B cell (primary cell): ENCODE measurements at places on chromosomes 1 and 21.

- no peak for DNase-seq
Measured at GRCh38 chr1:85847356-85847755, 139.1 kb upstream of the ZNHIT6 start.

DNA sequence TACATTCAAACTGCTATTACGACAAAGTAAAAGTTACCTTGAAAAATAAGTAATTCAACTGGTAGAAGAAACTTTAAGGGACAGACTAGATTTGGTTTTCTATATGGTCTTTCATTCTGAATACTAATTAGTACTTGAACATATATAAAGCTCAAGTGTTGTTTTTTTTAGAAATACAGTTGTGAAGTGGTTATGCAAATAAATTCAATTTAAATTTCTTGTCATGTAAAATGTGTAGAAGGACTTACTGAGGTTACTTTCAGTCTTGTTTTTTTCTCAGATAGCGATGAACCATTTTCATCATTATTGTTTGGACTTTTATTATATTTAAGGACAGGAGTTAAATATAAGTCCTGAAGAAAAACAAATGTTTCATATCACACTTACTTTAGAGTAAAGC, 24.4 kb downstream of the HS2ST1 start:
- DNase-seq: no peak

DNA sequence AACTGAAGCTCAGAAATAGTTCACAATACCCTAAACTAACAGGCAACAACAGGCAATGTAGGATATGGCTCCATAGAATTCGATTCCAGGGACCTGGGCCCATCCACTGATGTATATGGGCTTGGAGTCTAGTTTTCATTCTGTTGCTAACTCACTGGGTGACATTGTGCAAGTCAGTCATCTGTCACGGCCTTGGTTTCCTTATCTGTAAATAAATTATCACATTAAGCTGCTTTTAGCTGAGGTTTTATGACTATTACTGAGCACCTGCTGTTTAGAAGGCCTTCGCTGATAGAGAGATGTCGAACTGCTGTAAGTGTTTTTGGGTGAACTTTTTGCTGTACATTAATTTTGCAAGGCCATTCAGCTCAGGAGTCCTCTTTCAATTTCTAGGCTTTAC, 22.9 kb upstream of the ERO1B start:
- DNase-seq: no peak

GRCh38 chr1:229928767-229929166, 138.3 kb upstream of the GALNT2 start:
- no peak for DNase-seq

DNA sequence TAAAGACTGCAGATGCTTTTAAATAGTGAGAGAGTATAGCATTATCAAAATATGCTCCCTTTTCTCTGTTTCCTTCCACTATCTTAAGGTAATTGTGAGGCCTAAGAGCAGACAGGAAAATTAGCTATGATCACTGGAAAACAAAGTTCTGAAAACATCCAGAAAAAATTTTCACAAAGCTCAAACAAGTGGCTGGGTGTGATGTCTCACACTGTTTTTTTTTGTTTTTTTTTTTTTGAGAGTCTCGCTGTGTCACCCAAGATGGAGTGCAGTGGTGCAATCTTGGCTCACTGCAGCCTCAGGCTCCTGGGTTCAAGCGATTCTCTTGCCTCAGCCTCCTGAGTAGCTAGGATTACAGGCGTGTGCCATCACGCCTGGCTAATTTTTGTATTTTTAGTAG, 7.2 kb downstream of the WDTC1 start:
- DNase-seq: no peak

DNA sequence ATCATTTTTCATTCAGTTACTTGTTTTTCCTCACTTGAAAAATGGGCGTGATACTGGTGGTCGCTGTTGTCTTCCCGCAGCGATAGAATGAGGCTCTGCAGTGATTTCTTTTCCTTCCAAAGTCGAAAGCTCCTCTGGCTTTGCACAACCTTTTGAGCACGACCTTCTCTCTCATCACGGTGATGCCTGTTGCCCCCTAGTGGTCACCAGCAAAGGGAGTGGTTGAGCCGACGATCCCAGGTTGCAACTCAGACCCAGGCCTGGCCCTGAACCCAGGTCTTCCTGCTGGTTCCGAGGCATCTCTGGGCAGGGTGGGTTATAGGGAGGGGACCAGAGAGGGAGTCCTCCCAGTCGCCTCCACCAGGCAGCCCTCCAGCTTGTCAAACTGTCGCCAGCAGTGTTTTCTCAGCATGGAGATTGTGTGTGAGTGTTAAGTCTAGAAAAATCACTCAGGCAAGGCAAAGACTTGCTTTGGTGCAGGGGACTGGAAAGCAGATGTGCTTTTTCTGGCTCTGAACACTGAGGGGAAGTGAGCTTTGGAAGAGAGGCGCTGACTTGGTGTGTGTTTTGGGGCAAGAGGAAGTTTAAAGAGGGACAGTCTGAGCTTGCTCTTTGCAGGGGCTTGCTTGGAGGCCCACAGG, 285.3 kb downstream of the CAMTA1 start:
- DNase-seq: peak; percentile 56

- no peak for DNase-seq
Measured at GRCh38 chr21:39662411-39662953, 49.7 kb downstream of the B3GALT5 start.

- DNase-seq: no peak
Measured at GRCh38 chr1:152774875-152775274, at the start of gene LCE1F. LCE1F (plus strand) TSS chr1:152775140; CDS start chr1:152776372, 1,232 bp downstream.

DNA sequence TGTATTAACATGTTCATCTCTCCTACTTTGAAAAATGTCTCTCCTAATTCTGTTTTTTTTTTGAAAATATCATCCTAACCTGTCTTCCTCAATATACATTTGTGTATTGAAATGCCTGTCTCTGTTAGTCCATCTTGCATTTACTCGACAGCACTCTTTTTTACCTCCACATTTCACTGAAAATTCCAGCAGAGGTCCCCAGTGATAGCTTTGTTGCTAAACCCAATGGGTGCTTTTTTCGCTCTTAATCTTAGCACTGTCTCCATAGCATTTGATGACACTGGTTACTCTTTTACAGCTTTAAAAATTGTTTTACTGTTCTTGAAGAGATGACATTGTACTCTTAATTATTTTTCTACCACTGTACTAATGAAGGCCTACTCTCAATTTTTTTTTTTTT, 10.8 kb downstream of the OSBPL9 start:
- peak; percentile 18 for DNase-seq

DNA sequence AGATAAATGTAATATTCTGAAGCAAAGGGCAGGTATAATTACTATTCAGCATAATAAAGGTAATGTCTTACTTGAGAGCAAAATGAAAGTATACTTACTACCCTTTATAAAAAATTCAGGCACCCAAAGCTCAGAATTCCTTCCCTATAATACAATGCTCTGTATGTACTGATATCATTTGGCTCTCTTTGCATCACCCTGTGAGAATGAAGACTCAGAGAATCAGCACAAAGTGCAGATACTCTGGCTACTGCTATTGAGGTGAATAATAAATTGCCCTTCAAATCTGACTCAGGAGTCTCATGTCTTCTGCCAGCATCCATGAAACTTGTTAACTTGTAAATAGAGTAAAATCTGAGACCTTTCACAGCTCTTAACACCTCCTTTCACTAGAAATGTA, 108.5 kb upstream of the KCTD3 start:
- DNase-seq: no peak

DNA sequence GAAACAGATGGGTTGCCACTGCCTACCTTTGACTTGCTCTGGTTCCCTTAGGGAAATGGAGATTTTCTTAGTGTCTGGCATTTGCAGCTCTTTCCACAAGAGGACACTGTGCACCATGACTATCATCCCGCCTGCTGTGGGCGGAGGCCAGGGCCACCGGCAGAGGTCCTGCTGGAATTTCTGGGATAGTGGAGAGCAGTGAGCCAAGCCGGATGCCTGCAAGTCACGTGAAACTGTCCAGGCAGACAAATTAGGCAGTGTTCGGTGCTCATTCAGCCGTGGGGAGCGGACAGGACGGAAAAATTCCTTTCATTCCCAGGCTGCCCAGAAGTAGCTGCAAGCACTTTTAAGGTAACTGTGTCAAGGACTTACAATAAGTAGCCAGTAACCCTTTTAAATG, 43.4 kb downstream of the IGSF5 start:
- DNase-seq: no peak

- DNase-seq: no peak
Measured at GRCh38 chr1:47696737-47697441, 259.0 kb downstream of the FOXD2 start.

GRCh38 chr1:17802164-17802563, 47.0 kb downstream of the ACTL8 start:
- DNase-seq: no peak

- DNase-seq: no peak
Measured at GRCh38 chr1:235997931-235998330, 67.0 kb downstream of the NID1 start.

DNA sequence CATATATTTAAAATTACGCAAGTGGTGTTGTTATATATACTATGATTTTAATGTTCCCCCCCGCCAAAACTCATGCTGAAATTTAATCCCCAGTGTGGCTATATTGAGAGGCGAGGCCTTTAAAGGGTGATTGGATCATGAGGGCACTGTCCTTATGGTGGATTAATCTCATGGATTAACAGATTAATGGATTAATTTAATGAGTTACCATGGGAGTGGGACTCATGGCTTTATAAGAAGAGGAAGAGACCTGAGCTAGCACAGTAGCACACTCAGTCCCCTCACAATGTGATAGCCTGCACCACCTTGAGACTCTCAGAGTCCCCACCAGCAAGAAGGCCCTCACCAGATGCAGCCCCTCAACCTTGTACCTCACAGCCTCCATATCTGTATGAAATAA, 34.8 kb downstream of the C1orf198 start:
- DNase-seq: no peak

GRCh38 chr1:223551610-223552009, 113.9 kb downstream of the CAPN8 start:
- DNase-seq: no peak

DNA sequence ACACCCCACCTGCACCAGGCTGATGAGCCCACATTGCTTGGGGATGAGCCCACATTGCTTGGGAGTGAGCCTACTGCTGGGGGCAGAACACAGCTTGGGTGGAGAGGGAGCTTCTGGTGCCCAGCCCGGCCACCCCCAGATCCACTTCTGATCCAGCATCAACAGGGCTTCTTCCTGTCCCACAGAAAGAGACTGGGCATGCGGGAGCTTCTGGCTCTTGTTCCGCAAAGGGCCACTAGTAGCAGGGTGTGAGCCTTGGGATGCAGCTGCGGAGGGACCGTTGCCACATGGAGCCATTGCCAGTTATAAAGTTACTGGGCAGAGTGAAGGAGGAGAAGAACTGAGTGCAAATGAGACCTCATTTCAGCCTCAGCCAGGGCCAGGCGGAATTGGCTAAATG, 36.3 kb downstream of the PKP1 start:
- DNase-seq: no peak

GRCh38 chr1:36225283-36225899, 1.1 kb downstream of the THRAP3 start:
- no peak for DNase-seq

DNA sequence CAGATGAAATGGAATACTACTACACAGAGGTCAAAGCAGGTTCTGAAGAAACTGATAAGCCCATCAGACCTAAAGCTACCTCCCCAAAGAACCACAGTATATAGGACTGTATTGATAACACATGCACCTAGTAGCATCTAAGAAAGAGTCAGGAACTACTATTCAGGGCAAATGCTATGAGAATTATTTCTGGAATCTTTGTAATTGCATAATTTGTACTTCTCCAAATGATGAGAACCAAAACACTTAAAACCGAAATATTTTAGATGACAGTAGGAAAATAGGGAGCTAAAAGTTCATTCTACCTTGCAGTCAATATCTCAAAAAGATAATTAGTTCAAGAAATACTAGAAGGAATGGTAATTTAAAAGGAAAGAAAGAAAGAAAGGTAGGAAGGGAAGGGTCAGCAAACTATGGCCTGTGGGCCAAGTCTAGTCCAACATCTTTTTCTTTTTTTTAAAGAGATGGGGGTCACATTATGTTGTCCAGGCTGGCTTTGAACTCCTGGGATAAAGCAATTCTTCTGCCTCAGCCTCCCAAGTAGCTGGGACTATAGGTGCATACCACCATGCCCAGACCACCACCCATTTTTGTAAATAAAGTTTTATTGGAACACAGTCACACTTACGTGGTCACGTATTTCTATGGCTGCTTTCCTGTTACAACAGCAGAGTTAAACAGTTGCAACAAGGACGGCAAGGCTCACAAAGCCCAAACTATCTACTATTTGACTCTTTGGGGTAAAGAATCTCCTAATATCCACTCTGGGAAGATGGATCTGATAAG, 24.0 kb downstream of the EGLN1 start:
- DNase-seq: no peak

DNA sequence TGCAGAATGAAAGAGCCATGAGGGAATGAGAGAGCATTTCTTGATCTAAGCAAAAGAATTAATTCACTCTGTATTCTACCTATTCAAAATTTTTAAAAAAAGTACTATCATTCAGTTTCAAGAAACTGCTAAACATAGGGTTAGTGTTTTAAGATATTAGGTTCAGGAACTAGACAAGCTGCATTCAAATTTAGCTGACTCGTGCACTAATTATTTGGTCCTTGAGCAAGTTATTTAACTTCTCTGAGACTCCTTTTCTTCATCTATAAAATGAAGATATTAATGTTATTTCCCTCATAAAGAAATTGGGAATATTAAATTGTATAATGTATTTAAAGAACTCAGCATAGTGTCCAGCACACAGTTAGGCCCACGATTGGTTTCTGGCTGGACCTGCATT, 75.0 kb upstream of the USH2A start:
- DNase-seq: no peak

- DNase-seq: no peak
Measured at GRCh38 chr1:161379071-161379470, 11.4 kb upstream of the CFAP126 start.

DNA sequence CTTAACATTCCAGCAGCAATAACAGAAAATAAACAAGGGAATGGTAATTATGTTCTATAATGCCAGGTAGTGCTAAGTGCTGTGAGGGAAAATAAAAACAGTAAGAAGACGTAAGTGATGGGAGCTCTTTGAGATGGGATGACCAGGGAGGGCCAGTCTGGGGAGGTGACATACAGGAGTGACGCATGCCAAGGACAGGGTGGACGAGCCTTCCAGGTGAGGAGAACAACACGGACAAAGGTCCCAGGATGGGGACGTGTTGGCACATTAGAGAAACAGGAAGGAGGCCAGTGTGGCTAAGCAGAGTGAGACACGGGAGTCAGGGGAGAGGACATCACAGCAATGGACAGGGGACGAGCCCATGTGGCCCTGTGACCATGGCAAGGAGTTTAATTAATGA, 11.7 kb upstream of the LRRC52 start:
- no peak for DNase-seq

- no peak for DNase-seq
Measured at GRCh38 chr1:147264158-147264768, 21.8 kb downstream of the CHD1L start.

GRCh38 chr1:111631502-111631901, 11.9 kb downstream of the RAP1A start:
- DNase-seq: no peak

DNA sequence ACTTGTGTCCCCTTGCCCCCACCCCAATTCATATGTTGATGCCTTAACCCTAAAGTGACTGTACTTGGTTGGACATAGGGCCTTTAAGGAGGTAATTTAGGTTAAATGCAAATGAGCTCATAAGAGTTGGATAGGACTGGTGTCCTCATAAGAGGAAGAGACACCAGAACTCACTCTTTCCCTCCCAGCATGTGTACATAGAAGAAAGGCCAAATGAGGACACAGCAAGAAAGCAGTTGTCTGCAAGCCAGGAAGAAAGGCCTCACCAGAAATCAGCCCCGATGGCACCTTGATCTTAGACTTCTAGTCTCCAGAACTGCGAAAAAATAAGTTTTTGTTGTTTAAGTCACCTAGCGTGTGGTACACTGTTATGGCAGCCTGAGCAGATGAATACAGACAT, 45.5 kb downstream of the RAB3GAP2 start:
- no peak for DNase-seq
